ENCODE measurements at places on chromosomes 5 and 9.

- DNase-seq: no peak
Measured at GRCh38 chr9:119836036-119836435, 466.8 kb upstream of the BRINP1 start.

GRCh38 chr5:120461251-120461650, 2.8 kb upstream of the PRR16 start:
- DNase-seq: no peak

GRCh38 chr5:151699071-151699901, 12.6 kb upstream of the SPARC start:
- DNase-seq: no peak

GRCh38 chr5:60674251-60675069, 25.5 kb downstream of the DEPDC1B start:
- DNase-seq: no peak

- DNase-seq: no peak
Measured at GRCh38 chr9:114777821-114778609, 27.8 kb downstream of the TNFSF15 start.

DNA sequence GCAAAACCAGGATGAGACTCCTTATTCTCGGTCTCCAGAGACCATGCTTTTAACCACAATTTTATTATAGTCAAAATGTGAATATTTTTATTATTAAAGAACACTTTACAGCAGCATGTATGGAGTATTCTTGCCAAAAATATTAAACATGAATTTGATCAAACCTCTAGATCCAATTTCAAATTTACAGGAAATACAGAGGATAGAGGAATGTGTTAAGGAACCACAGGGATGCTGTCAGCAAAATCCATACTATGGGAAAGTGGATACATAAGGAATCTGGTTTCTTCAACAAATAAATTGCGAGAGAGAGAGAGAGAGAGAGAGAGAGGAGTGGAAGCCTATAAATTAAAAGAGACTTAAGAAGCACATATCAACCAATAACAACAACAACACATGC, 348.2 kb upstream of the NUDT12 start:
- no peak for DNase-seq

DNA sequence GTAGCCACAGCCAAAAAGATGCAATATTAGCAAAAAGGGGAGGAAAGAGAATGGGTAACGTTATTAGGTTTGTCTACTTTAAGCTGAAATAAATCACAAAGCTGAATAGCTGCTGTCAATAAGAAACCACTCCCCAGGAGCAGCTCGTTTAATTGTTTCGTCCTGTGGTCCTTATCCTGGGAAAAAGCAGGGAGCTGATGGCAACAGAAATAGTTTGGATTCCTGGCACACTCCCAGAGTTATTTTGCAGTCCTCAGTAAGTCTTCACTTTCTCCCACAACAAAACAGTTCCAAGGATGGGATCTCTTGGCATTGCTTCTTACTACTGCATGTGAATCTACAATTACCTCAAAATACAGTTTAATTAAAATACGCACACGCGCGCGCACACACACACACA, 28.8 kb downstream of the FRMD3 start:
- no peak for DNase-seq

DNA sequence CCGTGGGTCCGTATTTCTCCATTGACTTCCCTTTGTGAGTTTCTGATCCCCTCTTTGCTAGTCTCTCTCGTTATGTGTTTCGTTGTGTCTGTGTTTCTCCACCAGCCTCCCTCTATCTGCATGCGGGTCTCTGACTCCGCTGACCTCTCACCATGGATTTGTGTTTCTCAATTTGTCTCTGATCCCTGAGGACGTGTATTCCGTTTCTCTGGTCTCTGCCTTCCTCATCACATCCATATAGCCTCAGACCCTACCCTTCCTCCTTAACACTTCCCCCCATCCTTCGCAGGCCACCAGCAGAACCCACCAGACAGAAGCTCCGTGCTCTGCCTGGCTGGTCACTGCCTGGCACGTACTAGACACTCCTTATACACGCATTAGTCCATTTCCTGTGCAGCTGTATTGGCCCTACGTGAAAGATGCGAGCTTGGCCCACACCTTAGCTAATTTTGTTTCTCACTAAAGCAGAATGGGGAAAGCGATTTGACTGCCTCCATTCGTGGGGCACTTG, 631 bp downstream of the B4GALT7 start:
- DNase-seq: no peak

DNA sequence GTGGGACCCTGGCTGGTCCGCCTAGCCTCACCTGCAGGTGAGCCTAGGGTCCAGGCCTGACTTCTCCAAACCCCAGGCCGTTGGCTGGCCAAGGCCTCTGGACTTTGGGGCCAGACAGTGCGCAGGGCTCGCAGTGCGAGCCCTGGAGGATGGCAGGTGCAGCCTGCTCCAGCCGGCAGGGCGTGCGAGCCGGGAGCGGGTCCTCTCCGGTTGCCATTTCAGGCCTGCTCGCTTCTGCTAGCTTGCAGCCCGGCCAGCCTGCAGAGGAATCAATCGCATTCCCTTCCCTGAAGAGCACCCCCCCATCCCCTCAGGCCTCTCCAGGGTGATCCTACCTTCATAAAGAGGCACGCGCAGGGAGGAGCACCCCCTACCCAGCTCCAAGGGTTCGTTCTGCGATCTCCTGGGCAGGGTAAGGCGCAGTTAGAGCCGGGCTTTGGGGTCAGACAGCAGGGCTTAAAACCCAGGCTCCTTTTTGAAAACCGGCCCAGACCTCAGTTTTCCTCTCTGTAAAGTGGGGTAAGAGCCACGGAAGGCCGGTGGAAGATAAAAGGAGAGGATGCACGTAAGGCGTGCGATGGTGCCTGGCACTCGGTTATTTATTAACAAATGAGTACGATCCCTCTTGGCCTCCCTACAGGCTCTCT, 6.2 kb downstream of the BARHL1 start:
- no peak for DNase-seq

GRCh38 chr9:79432485-79432884, 139.3 kb upstream of the TLE4 start:
- no peak for DNase-seq

- no peak for DNase-seq
Measured at GRCh38 chr9:2159521-2160454, 144.6 kb downstream of the SMARCA2 start.

GRCh38 chr5:135242021-135242865, 156.8 kb downstream of the MACROH2A1 start:
- DNase-seq: no peak

DNA sequence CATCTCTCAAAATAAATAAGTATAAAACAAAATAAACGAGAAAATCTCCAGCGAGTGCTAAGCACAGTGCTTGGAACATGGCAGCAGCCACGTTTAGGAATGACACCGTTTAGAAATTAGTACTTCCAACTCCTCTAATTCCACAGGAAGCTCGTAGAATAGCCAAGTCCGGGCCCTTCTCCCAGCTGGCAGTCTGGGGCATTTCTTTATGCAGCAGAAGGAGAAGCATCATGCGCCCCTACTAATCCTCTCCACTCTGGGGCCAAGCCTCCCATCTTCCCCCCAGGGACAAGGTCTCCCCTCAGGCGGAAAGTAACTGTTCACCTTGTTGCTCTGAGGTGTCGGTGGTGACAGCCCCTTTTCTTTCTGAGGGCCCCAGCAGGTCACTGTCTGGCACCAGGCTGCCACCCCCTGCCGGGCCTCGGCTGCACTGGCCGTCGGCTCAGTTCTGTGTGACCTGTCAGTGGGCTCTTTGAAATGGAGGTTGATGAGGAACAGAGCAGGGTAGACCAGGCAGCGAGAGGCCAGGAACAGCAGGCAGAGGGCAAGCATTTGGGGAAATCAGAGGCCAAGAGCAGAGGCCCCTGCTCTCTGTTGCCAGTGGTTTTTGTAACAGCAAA, 113.5 kb upstream of the WWC1 start:
- DNase-seq: no peak

- DNase-seq: no peak
Measured at GRCh38 chr5:93612855-93613243, 29.8 kb downstream of the NR2F1 start.

GRCh38 chr9:92294297-92294676, 790 bp upstream of the IARS1 start:
- no peak for DNase-seq

DNA sequence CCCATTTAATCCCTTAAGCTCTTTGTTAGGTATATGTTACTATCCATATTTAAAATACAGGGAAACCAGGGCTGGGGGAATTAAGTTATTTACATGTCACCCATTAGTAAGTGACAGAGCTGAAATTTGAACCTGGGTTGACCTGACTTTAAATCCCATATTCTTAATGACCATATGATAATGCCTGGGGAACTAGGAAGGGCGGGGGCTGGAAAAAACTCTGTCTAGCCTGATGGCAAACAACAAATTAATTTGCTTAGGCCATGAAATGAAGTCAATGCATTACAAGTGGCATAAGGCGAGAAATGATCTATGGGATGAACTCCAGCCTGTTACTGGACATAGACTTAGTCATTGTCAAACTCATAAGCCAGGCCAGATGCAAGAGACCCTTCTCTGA, 325.7 kb upstream of the WWC1 start:
- no peak for DNase-seq

DNA sequence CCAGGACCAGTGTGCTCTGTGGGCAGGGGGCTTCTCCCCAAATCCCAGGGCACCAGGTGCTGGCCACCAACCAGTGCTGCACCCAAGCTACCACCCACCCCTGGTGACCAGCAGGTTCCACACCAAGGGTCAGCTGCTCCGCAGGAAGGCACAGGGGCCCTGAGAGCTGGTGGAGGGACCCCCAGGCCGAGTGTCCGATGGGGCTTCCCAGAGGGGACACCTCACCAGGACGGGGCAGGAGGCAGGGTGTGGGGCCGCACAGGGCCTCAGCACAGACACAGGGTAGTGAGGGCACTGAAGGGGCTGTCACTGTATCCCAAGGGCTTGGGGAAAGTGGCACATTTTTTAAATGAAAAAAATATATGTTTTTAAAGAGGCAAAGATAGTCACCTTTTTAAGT, 18.1 kb downstream of the LCN9 start:
- no peak for DNase-seq

DNA sequence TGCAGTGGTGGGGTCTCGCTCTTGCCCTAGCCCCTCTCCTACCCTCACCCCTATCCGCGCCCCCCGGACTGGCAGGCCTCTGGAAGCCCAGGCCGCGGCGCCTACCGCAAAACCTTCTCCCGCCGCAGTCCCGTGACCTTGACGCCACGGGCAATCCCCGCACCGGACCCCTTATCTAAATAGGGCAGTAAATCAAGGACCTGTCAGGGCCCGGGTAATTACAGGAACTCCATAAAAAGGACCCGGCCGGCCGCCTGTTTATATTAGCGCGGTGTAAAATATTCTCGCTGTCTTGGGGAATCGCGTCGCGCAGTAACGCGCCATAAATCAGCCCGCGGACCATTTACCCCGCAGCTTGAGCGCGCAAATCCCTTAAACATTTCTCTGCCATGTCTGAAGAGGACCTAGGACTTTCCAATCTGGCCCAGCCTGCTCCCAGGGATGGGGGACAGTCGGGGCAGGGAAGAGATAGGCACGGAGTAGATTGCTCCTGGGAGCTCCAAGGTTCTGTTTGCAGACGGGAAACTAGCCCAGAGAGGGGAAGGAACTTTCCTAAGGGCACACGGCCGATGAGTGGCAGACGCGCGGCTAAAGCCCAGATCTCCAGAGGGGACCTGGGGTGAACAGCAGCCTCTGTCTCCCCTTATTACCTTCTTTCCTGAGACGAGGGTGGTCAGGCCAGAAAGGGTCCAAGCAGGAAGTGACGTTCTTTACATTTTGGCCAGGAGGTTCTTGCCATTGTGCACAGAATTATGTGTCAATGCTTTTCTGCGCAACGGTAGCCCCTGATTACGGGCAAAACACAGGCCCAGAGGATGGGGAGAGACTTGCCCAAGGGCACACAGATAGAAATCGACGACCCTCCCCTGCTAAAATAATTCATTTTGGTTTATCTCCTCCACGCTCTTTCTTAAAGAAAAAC, 4.8 kb upstream of the HAND1 start:
- DNase-seq: no peak

- no peak for DNase-seq
Measured at GRCh38 chr5:150614661-150615060, 25.8 kb upstream of the SYNPO start.

- DNase-seq: no peak
Measured at GRCh38 chr9:12719431-12719830, 26.2 kb downstream of the TYRP1 start.

GRCh38 chr9:101139082-101139481, 110.6 kb downstream of the PLPPR1 start:
- DNase-seq: no peak

- no peak for DNase-seq
Measured at GRCh38 chr9:84893419-84894128, 224.0 kb downstream of the NTRK2 start.

- DNase-seq: no peak
Measured at GRCh38 chr5:163571744-163572143, 66.3 kb downstream of the MAT2B start.

GRCh38 chr9:2125906-2126305, 110.8 kb downstream of the SMARCA2 start:
- DNase-seq: no peak

DNA sequence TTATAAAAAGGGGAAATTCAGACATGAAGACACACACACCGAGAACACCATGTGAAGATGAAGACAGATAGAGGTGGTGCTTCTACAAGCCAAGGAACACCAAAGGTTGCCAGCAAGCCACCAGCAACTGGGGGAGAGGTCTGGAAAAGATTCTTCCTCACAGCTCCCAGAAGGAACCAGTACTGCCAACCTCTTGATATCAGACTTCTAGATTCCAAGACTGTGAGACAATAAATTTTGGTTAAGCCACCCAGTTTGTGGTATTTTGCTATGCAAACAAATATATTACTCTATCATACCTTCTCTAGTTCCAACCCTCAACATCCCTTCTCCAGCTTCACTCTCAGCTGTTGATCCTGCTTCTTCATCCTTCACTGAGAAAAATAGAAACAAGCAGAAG, 451.1 kb downstream of the EBF1 start:
- no peak for DNase-seq

DNA sequence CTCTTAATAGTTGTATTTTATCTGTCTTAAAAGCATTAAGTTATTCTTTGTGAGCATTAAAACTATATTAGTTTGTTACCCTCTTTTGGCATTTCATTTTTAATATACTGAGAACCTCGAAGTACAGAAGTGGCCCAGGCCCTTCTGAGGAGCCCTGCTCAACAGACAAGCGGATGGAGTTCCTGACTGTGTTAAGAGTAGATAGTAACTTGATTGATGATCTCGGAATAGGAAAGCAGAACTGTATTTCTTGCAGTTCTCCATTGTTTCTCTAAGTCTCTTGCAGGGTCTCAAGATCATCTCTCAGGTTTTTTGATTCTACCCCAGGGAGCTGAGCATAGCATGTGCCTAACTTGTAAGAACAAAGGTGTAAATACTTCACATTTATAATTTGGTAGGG, 139.6 kb downstream of the SMARCA2 start:
- no peak for DNase-seq

- DNase-seq: no peak
Measured at GRCh38 chr5:101429241-101429640, 526.2 kb upstream of the ST8SIA4 start.

- DNase-seq: no peak
Measured at GRCh38 chr5:121144764-121145163, 680.7 kb downstream of the PRR16 start.

- DNase-seq: no peak
Measured at GRCh38 chr5:157362982-157363381, 97.0 kb upstream of the NIPAL4 start.

- no peak for DNase-seq
Measured at GRCh38 chr9:5178126-5178805, 7.2 kb downstream of the INSL6 start.

All from stimulated activated CD8-positive, alpha-beta memory T cell treated with anti-CD3 and anti-CD28 coated beads, Interleukin-4, amount 100 ng/mL, for 1 hour (primary cell).